ENCODE measurements at places on chromosomes 6 and 20.

DNA sequence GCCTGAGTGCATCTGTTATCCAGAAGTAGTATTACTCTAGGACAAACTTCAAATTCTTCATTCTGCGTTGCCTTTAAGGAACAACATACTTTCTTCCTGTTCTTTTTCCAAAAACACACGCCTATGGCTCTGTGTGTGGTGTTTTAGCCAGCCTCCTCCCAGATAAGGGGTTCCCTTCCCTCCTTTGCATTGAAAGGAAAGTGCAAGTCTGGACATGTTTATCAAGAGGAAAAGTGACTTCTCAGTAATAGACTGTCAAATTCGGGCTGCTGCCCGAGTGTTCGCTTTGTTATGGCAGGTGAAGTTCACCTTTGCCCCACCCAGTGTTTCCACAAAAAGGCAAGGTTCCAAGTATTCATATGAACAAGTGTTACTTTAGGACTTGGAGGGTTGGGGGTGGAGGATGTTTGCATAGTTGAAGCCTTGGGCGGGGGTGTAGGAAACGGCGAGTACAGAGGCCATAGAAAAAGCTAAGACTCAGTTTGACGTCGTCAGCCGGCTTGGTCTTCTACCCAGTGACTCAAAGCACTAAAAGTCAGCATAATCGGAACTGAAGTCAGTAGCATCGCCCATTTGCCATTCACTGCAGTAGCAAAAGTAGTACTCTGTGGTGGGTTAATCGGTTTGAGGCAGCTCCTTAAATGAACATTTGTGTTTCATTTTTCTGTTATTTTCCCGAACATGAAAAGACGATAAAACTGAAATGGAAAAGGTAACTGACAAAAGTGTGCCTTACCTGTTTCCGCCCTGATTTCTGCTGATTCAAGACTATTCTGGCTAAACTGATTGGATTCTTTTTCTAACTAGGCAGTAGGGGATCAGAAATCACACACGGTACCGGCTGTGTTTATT is 12.5 kb downstream of the PRDM1 start:
- peak; percentile 70 for DNase-seq

DNA sequence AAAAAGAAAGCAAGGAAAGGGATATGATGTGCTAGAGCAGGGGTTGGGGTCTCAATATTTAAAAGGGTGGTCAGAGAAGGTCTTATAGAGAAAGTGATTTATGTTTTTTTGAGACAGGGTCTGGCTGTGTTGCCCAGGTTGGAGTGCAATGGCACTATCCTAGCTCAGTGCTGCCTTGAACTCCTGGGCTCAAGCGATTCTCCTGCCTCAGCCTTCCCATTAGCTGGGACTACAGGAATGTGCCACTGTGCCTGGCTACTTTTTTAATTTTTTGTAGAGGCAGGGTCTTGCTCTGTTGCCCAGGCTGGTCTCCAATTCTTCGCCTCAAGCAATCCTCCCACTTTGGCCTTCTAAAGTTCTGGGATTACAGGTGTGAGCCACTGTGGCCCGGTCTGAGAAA is 433.3 kb downstream of the CDC5L start:
- DNase-seq, result no peak

DNA sequence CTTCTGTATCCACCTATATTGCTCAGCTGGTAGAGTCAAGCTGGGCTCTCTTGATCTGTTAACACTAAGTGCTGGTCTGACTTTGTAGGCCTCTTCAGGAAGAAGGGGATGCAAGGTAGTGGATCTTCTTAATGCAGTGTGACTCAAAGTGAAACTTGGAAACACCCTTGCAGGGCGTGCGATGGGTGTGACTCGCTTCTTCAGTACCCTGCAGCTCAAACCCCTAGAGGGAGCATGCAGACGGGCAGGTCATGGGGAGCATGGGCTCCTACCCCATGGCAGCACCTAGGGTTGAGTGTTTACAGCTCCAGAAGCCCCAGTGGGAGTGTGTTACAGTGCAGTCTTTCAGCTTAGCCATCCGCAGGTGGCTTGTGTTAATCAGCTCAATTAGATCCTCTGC is 757 bp upstream of the SAMD3 start:
- peak; percentile 49 for DNase-seq

DNA sequence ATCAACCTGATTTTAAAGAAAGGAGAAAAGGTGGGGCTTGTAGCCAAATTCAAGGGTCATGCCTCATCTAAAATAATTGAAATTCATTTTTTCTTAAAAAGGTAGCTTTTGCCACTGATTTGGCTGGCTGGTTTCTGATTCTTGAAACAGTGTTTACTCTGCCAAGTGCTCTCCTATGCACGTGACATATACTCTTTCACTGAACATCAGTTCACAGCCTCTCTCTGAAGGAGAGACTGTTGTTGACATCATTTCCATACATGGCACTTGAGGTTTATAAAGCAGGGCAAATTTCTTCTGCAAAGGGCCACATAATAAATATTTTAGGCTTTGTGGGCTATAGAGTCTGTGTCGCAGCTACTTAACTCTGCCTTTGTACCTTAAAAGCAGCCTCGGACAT is 40.4 kb upstream of the DOK5 start:
- DNase-seq, result no peak

DNA sequence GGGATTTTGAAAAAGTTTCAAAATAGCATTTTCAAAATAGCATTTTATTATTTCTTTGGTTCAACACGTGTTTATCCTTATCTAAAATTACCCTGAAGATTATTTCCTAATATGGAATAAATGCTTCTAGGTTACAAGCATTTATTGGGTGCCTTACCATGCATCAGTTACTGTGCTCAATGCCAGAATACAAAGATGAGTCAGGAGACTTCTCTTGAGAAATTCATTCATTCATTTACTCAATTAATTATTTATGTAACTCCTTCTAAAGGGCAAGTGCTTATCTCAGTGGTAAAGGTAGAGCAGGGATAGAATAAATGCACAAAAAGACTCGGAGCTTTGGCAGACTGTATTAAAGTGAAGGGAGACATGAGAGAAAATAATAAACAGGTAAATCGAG is 150.1 kb upstream of the PDE7B start:
- DNase-seq, result no peak
